Stimulated activated CD4-positive, alpha-beta T cell treated with anti-CD3 and anti-CD28 coated beads, Interleukin-1b, Interleukin-23, amount 100 ng/mL, for 4 hours (primary cell): ENCODE measurements at places on chromosomes 7 and 10.

- no peak for DNase-seq
Measured at GRCh38 chr10:68166871-68167585, 57.7 kb downstream of the MYPN start.

DNA sequence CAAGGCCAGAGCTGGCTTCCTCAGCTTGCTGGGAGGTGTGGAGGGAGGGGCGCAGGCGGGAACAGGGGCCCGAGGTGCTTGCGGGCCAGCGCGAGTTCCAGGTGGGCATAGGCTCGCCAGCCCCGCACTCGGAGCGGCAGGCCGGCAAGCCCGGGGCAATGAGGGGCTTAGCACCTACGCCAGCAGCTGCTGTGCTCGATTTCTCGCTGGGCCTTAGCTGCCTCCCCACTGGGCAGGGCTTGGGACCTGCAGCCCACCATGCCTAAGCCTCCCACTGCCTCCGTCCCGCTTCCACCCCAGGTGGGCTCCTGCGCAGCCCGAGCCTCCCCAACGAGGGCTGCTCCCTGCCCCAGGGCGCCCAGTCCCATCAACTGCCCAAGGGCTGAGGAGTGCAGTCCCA lies 25.9 kb upstream of the MAT1A start:
- DNase-seq = no peak

DNA sequence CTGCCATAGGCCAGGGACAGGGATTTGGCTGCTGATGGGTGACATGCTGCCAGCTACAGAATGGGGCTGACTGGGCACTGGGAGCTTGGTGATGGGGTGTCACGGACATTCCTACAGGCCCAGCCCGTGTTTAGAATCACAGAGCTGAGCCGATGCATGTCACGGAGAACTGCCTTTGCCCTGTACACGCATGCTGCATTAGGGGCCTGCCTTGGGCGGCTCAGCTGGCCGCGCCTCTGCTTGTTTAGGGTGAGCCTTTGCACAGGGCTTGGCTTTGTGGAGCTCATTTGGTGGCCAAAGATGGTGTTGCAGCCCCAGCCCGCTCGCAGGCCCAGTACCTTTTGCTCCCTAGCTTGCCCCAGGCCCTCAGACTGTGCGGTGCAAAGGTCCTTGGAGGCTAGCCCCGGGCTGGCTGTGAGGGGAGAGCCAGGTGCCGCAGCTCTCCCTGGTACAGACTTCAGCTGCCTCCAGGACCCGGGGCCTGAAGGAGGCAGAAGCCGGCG lies 108.4 kb upstream of the BTBD16 start:
- no peak for DNase-seq

GRCh38 chr10:68406111-68406814 lies 814 bp downstream of the RUFY2 start:
- peak; percentile 36 for DNase-seq

- no peak for DNase-seq
Measured at GRCh38 chr10:89295597-89295996, 6.2 kb upstream of the IFIT2 start.
